HCEC 1CT (cell line): ENCODE measurements at places on chromosomes 16 and 17.

DNA sequence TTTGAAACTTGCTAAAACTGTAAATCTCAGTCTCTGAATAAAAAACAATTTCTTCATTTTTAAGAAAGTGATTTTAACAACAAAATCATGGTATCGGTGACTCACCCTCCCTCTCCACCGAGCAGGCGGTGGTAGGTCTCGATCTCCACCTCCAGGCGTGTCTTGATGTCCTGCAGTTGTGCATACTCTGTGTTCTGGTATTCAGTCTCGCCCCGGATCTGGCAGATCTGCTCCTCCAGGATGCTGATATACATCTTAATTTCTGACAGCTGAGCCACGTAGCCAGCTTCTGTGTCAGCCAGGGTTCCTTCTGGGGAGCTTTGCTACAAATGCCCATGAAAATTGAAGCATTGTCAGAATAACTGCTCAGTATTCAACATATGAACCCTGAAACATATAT is 15.4 kb upstream of the KRT24 start:
- no peak for DNase-seq

DNA sequence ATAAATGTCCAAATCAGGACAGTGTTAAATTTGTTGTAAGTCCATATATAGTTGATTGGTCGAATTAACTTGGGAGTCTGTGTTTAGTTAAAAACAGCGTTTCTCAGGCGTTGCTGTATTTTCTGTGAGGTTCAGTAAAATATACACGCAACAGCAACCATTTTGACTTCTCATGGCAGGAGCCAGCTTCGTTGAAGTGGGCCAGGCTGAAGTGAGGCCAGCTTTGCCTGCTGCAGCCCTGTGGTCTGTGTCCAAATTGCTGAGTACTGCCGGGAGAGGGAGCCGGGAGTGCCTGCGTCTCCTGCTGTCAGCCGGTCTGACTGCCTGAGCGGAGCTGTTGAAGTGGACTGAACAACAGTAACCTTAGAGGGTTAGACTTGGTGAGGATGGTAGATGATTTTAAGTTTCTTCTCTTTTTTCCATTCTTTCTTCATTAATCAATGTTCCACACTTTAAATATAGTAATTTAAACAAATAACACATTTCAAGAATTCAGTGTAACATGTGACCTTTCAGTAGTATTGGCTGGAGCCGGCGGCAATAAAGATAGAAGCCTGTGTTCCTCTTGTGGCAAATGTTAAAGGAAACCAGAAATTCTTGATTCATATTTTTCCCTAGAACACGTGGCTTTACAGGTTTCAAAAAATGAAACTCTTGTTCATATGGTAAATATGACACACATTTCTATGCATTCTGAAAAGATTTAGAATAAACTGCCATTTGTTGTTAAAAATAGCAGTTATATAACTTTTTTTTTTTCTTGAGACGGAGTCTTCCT is 37.0 kb upstream of the ZNF750 start:
- DNase-seq, result peak; percentile 62

- DNase-seq, result no peak
Observed at GRCh38 chr16:49441366-49441780, 67.8 kb downstream of the C16orf78 start.

DNA sequence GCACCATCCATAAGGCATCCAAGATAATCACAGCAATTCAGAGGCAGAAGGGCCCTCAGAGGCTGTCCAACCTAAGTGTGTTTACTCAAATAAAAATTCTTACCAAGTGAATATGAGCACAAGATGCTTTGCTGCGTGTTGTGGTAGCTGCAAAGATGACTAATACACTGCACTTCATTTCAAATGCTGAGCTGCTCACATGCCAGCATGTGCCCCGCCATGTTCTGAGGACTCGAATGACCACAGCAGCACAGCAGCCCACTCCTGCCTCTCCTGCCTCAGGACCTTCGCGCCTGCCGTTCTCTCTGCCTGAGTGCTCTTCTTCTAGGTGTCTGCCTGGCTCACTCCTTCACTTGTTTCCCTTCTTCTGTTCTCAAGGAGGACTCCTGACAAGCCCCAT is 19.0 kb downstream of the PIK3R5 start:
- DNase-seq, result no peak

DNA sequence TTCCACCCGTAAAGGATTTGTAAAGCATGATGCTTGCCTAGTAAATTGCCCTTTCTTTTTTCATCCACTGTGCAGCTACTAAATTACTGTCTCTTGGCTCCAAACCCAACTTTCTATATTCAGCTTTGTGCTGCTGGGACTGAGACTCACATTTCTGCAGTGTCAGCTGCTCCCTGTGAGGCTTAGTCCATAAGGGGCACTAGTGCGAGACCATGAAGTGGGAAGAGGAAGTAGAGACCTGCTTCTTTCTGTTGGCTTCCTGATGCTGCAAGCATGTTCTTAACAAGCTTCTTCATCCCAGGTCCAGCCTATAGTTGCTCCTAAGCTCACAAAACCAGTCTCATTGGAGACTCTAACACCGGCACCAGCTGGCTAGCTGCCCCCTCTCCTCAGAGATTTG is 74.9 kb upstream of the HS3ST2 start:
- no peak for DNase-seq

DNA sequence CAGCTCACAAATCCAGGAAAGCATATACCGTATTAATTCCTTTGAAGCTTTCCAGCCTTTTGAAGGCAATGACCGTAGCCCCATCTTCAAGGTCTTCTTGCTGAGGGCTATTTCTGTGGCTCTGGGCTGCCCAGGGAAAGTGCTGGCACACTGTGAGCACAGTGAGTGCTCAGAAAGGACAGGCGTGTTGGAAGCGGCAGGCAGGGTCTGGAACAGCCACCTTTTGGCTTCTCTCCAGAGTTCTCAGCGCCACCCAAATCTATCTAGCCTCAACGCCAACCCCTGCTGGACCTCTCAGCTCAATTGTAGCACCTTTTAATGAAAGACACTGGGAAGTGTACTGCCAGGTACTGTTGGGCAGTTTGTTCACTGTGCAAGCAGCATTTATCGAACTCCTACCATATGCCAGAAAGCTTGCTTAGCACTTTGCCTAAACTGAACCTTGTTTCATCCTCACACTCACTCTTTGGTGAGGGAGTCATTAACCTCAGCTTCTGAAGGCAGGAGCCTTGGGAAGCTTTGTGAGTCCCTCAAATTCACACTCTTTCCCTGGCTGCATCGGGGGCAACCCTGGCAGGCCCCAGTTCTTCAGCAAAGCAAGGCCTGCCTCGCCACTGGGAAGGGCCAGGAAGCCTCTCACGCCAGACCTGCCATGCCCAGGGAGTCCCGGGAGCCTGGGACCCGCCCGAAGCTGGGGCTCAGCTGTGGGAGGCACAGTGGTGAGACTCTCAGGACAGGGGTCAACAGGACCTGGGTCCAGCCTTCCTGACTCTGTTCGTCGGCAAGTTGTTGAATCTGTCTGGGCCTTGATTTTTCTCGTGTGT is 13.5 kb upstream of the CIBAR2 start:
- DNase-seq, result no peak
